ENCODE measurements at places on chromosomes 12 and 14. TPM values are rescaled to one million over a fixed set of nuclear protein-coding genes. Genes with fewer than 3 reads are reported as not detected.

DNA sequence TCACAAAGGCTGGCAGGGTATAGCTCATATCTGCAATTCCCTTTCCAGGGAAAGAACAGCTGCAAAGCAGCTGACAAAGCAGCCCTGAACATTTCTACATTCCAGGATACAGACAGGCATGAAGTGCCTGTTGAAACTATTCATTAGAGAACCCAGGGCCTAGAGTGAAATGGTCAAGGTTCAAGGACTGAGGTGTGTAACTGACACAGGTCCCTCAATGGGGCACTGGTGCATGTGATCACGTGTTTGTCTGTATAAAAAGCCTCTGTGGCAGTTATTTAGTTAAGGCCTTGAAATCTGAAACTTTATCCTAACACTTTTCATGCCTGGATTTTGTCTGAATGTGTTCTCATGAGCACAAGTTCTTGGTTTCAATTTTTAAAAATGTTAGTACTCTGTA lies 47.1 kb downstream of the GIT2 start:
- no peak for DNase-seq

DNA sequence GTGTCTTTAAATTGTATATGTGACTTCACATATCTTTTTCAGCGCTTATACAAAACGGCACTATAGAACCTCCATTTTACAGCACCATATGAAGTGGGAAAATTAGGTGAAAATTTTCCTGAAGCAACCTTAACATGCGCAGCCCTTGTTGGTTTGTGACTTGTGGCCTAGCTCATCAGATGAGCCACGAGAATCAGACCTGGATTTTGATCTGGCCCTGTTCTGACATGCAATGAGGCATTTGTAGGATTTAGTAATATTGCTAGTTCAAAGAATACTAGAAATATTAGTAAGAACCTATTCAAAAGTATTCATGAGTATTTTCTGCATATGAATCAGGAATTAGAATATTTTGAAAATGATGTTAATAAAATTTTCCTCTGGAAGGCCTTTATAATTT lies 2.9 kb downstream of the CDKN1B start:
- DNase-seq, result no peak

GRCh38 chr12:71731439-71732356 lies 23.0 kb upstream of the RAB21 start:
- DNase-seq, result no peak

ATG101 gene
- 28.7 TPM for total RNA-seq

- DNase-seq, result no peak
Observed at GRCh38 chr14:57943038-57943437, 77.1 kb upstream of the SLC35F4 start.

SRP54 gene
- total RNA-seq, result 38.2 TPM

DNA sequence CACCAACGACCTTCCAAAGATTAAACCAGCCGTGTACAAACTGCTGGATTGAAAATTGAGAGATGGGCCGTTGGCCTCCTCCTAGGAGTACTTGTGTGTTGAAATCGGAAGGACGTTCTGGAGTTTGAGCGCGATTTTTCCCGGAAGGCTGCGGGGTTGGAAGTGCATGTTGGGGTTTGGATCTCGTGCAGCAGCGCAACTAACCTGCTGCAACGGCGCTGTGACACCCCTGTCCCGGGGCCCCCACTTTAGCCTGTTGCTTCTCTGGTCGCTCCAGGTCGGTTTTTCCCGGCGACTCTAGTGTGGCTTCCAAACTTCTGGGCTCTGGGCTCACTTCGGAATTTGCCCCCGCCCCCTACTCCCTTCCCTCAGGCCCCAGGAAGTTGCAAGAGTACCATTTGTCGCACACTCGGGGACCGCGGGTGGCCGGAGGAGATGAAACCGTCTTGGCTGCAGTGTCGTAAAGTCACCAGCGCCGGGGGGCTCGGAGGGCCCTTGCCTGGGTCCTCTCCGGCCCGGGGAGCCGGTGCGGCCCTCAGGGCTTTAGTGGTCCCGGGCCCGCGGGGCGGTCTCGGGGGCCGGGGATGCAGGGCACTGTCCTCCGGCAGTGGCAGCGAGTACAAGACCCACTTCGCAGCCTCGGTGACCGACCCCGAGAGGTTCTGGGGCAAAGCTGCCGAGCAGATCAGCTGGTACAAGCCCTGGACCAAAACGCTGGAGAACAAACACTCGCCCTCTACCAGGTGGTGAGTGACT lies at the start of gene ACSS3:
Gene ACSS3 (plus strand): TSS at position 394 of the 756 bp plus-strand sequence. CDS start 42 bp downstream, at position 436.
- peak; percentile 74 for DNase-seq

ARHGEF25 gene
- total RNA-seq, result 17.3 TPM

DNA sequence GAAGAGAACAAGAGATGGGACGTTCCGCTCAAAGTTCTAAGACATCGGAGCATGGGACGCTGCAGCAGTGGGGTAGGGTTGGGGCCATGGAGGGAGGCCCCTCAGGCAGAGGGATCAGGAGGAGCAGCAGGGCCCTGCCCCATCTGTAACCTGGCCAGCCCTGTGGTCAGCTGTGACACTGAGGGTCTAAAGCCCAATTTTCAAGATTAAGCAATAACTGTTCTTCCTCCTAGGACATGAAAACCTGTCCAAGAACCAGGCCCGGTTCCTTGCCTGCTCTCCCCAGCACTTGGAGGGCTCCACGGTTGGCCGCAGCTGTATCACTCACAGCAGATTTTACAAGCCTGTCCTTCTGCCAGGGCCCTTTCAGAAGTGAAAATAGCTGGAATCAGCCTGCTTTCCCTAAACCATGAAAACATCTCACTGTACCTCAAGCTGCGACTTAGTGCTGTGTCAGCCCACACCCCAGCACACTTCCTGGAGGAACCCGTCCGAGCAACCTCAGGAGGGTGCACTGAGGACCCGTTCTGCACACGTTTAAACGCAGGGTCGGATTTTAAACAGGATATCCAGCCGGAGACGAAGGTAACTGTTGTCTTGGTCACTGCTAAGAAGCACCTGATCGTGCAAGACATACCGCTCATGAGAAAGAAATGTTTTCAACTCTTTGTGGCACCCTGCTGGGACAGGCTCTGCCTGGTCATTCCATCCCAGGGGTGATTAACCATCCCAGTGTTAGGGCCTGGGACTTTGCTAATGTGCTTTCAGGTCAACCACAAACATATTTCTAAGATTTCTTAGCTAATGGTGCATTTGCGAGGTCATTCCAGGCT lies 201.9 kb upstream of the DIO3 start:
- peak; percentile 49 for DNase-seq

PLEKHG7 gene
- not detected for total RNA-seq

DNA sequence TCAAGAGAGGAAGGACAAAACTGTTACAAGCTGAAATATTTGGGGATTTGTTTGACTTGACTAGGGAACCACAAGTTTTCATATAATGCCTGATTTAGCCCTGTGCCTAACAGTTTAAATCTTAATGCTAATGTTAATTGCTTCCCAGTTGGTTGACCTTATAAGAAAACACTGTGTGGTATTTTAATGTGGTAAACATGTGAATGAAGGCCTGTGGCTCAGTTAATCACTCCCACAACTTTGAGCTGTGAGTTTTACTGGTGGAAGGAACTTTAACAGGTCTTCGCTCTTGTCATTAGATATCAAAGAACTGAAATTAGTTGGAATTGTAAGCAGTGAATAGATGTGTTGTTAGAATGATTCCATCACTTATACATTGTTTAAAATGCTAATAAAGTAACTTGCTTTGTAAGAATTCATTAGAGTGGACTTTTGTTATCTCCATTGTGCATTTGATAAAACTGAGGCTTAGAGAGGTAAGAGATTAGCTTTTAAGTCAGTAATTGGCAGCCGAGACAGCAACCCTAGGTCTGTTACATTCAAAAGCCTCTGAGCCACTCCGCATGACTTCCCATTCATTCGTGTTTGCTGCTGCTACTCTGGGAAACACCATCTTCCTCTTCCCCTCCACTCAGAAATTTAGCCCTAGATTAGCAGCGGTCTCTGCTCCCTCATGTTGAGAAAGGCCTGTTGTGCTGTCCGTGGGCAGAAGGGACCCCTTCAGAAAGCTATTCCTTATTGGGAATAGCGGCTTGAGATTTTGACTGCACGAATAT lies 1.0 kb upstream of the TBK1 start:
- DNase-seq, result no peak

DNA sequence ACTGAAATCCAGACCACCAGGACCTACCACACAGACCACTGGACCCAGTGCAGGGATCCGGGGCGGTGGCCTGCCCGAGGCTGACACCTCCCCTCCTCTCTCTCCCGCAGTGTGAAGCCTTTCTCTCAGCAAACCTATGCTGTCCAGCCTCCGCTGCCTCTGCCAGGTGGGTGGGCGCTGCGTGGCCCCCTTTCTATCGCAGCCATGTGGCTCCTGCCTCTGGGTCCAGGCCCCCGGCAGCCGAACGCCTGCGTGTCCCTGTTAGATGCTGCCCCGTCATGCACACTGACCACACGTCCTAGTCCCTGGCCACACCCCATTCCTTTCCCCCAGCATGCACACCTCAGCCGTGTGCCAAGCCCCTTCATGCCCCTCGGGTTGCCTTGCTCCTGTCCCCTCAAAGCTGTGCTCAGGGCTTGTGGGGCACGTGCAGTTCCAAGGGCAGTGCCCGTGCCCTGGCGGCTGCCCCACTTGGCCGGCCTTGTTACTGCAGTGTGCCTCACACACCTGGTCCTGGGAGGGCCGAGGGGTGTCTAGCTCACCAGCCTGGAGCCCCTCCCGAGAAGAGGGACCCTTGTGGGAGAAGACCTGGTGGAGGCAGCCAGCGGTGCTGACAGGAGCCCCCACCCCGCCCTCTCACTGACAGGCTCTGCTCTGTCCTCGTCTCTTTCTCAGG lies 58.0 kb upstream of the TSPAN9 start:
- DNase-seq, result no peak
